Activated T-cell treated with anti-CD3 and anti-CD28 coated beads, Interleukin-2, amount 50 U/mL, for 72 hours (primary cell): ENCODE measurements at places on chromosomes 1 and 21.

DNA sequence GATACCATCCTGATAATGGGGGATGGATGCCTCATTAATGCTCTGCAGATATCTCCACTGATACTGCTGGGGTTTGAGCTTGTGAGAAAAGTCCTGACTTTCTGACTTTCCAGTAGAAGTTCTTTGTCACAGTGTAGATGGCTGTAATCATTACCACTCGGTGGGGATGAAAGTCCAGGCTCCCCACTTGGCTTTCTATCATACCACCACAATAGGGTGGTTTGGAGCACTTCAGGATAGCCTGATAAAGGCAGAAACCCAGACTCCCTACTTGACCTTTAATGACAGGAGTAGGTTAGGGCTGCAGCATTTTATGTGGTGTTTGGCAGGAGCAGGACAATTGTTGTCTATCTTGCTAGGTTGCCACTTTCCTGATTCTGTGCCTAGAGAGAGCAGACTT is 294.1 kb downstream of the BRINP3 start:
- DNase-seq = no peak

DNA sequence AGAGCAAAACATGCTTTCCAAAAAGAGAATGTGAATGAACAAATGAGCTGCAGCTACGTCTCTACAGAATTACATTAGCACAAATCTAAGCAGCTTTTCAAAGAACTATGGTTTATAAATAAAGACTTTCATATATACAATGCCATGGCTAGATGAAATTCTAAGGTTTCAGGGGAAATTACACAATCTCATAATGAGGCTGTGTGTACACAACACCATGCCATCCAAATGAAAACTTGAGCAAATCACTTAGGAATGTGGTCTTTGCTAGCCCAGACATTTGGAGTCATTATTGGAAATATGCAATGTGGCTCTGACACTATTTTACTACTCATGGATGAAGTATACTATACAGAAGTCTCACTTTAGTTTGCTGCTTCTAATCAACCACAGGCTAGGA is 37.5 kb downstream of the SPAG17 start:
- no peak for DNase-seq

DNA sequence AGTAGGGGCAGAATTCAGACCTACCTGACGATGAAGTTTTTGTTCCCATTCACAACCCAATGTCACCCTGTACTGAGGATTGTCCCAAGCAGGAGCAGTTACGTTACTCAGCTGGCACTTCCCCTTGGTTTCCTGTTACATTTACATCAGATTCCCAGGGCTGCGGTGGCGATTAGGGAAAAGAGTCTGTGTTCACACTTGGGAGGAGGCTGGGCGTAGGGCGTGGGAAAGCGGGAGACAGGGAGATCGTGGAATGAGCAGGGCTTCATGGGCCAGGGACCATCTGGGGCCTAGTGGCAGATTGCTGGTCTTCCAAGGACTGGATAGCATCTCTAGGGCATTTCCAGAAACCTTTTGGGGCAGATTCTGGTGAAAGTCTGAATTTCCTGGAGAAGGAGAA is 39.0 kb downstream of the TBX19 start:
- no peak for DNase-seq

- no peak for DNase-seq
These were observed 14.3 kb downstream of the LRRC41 start for GRCh38 chr1:46289134-46289494.

DNA sequence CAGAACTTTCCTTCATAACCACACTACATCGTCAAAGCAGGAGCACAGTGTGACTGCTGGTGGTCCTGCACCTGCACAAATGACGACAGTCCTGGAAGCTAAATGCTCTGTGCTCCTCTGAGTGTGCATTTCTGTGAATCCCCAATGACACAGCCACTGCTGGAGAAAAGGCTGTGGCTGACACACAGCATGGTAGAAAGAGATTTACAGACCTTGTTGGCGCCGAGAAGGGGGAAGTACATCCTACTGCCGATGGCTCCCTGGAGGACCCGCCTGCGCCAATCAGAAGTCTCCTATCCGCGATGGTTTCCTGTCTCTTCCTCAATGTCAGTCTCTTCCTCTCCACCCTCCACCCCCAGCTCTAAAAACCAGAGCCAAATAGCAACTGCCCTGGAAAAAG is 115.4 kb upstream of the RAB4A start:
- peak; percentile 27 for DNase-seq

DNA sequence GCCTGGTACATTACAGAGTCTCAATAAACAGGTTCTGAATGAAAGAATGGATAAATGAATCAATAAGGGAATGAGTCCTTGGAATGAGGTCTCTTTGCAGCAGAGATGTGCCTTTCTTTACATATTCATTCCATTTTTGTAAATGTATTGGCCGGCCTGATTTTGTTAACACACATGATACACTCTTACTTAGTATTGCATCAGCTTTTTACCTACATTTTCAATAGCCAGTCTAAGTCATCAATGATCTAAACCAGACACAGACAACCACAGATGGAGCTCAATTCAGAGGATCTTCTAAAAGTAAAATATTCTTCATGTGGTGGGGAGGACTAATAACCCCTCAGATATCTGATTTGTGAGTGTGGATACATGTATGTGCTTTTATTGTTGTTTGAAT is 653.1 kb downstream of the LMO4 start:
- no peak for DNase-seq

DNA sequence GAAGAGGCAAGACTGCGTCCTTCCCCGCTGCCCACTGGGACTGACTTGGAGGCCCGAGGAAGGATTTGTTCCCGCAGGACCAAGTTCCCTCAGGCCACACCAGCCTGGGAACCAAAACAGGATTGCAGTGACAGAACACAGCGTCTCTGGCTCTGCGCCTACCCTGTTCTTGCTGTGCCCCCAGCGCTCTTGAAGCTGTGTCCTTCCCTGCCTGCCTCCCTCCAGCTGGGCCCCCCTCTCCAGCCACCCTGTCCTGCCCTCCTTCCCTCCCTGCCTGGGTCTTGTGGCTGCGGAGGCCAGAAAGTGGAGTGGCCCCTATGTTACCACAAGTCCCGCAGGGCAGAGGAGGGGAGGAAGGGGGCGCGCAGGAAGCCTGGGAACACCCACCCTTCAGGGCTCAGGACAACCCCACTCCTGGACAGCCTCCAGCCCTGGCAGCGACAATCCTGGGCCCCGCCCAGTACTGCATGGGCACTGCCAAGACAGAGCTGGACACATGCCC is 164.9 kb downstream of the DYRK1A start:
- no peak for DNase-seq

GRCh38 chr1:59018446-59018845 is 234.6 kb upstream of the JUN start:
- DNase-seq = no peak

DNA sequence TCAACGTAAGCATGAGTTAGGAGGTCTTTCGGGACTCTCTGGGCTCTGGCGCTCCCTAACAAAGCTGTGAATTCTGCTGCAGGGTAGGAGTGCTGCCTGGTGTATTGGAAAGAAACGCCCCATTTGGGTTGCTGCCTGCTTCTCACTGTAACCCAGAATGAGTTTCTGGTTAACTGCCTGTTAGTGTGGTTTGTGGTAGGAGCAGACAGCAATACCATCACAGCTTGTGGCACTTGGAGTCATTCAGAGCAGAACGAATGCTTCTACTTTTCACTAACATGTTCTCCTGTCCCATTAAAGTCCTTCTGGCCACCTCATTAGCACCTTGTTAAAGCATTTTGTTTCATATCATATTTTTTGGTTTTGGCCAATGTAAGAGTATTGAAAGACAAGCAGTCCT is 18.1 kb downstream of the MAP3K7CL start:
- peak; percentile 27 for DNase-seq
